ENCODE measurements at places on chromosomes 5 and 9. TPM values are rescaled to one million over a fixed set of nuclear protein-coding genes. Genes with fewer than 3 reads are reported as not detected.

Gene MTAP
- 25.4 TPM for total RNA-seq

Gene CCDC107
- total RNA-seq: 19.6 TPM

Gene CKMT2
- total RNA-seq: not detected

Gene INSL6
- not detected for total RNA-seq

Gene MAMDC4
- 0.17 TPM for total RNA-seq

Gene GKAP1
- total RNA-seq: 0.14 TPM

Measured in Caki2 (cell line).